Left lung (tissue), 14 donors: ENCODE measurements at places on chromosomes 16 and 17.

GRCh38 chr16:28304214-28304613 is 11.9 kb downstream of the SBK1 start:
- DNase-seq = no peak

DNA sequence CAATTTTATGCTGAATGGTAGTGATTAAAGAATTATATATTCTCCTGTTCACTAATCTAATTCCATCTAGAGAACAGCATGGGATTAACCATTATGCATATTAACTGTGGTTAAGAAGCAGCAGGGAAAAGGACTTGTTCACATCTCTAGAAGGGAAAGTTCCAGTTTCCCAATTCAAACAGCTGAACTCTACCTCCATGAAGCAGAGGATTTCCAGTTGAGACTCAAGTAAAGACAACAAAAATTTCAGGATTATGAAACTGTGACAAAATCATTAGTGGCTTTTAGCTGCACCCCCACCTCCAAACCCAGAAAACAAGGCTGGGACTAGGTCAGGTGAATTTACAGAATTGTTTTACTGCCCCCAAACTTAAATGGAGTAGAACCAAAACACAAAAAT is 73.6 kb downstream of the USP32 start:
- no peak for DNase-seq

DNA sequence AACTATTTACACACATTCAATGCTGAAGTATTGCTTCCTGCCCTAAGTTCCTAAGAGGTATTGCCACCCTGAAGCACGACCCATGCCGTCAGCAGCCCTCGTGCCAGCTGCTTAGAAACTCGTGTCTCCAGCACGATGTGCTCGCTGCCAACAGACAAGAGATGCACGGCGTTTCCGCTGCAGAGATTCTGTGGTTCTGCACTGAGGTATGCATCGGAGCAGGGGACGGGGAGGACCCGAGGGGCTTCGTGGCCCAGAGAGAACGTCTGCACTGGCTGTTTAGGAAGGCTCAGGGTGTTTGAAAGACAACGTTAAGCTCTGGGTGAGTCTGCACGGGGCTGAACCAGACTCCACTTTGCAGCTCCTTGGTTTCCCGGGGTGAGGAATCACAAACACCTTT is 82.7 kb upstream of the CREBBP start:
- no peak for DNase-seq

- no peak for DNase-seq
These were observed 6.5 kb upstream of the TAOK1 start for GRCh38 chr17:29383686-29384085.
